Activated naive CD8-positive, alpha-beta T cell treated with anti-CD3 and anti-CD28 coated beads, Interleukin-2, amount 10 ng/mL, durations not matched to agents 7 days and 5 days (primary cell): ENCODE measurements at places on chromosomes 16 and 17.

DNA sequence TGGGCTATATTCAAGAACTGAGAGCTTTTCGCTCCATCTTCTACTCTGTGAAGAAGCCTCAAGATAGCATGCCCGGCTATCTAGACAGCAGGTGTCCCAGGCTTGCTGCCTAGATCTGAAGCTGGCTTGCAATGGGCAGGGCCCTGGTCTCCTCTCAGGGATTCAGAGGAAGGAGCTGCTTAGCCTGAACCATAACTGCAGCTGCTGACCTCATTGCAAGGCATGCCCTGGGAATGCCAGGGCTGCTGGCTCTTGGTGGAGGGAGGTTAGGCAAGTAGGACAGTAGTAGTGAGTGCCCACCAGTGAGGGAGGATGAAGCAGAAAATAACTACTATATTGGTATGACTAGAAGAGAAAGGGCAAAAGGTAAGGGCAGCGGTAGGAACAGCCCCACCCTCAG lies 21.3 kb upstream of the SLC35B1 start:
- H3K27me3 ChIP-seq = no peaks in the 10 kb centered on the region
- H3K4me3 ChIP-seq = no peak overlapping the region
- peaks cover 25% of the 10 kb centered on the region for H3K4me1 ChIP-seq
- H3K36me3 ChIP-seq = peaks cover 34% of the 10 kb centered on the region
- H3K27ac ChIP-seq = peak overlapping the region; percentile 52

GRCh38 chr17:73335591-73336407 lies 24.0 kb upstream of the CDC42EP4 start:
- no peaks in the 10 kb centered on the region for H3K4me1 ChIP-seq
- H3K4me3 ChIP-seq = no peak overlapping the region
- no peak for DNase-seq
- peaks cover 2% of the 10 kb centered on the region for H3K27me3 ChIP-seq

GRCh38 chr16:84821728-84822689 lies 2.2 kb downstream of the CRISPLD2 start:
- peaks cover 10% of the 10 kb centered on the region for H3K4me1 ChIP-seq
- no peak for DNase-seq
- H3K27me3 ChIP-seq = peaks cover 40% of the 10 kb centered on the region
- no peaks in the 10 kb centered on the region for H3K36me3 ChIP-seq

GRCh38 chr17:71342737-71343136 lies 778.1 kb upstream of the SOX9 start:
- no peak overlapping the region for H3K27ac ChIP-seq
- H3K4me1 ChIP-seq = no peaks in the 10 kb centered on the region

GRCh38 chr17:33142705-33143299 lies 150.3 kb downstream of the ASIC2 start:
- H3K4me3 ChIP-seq = no peak overlapping the region
- H3K27ac ChIP-seq = no peak overlapping the region
- DNase-seq = no peak

- H3K27me3 ChIP-seq = no peaks in the 10 kb centered on the region
- H3K36me3 ChIP-seq = no peaks in the 10 kb centered on the region
- no peaks in the 10 kb centered on the region for H3K4me1 ChIP-seq
- H3K27ac ChIP-seq = no peak overlapping the region
- H3K4me3 ChIP-seq = no peak overlapping the region
Observed at GRCh38 chr16:83409347-83409746, 398.4 kb upstream of the HSBP1 start.

DNA sequence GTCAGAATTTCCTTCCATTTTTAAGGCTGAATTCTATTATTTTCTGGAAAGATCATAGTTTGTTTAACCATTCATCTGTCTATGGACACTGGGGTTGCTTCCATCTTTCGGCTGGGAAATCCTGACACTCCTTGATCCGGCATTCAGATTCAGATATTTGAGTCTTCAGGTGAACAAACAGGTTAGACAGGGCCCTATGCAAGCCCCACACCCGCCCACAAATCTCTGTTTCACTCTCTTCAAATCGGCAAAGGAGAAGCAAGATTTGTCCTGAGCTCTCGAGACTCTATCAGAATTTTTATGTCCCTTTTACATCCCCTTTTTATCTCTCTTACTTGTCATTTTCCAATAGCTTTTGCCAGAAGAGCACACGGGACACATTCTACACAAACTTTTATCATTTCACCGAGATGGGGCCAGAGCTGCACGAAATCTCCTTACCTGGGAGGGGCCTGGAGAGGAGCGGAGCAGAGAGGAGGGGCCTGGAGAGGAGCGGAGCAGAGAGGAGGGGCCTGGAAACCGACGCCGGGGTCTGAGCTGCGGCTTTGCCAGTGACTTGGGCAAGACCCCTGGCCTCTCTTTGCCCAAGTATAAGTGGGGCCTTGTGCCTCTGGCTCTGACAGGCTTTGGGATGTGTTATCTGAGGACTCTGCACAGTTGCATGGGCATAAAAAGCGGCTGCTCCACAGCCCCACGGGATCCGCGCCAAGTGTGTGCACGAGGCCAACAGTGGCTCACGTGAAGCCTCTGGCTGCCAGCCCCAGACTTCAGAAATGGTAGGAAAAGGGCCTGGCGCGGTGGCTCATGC lies 54.3 kb upstream of the RBFOX3 start:
- no peak for DNase-seq
- H3K27me3 ChIP-seq = peaks cover 33% of the 10 kb centered on the region

GRCh38 chr17:81547614-81547982 lies 4.6 kb downstream of the FAAP100 start:
- DNase-seq = no peak
- no peak overlapping the region for H3K27ac ChIP-seq
- peaks cover 2% of the 10 kb centered on the region for H3K36me3 ChIP-seq
- no peaks in the 10 kb centered on the region for H3K27me3 ChIP-seq
- H3K4me3 ChIP-seq = no peak overlapping the region

DNA sequence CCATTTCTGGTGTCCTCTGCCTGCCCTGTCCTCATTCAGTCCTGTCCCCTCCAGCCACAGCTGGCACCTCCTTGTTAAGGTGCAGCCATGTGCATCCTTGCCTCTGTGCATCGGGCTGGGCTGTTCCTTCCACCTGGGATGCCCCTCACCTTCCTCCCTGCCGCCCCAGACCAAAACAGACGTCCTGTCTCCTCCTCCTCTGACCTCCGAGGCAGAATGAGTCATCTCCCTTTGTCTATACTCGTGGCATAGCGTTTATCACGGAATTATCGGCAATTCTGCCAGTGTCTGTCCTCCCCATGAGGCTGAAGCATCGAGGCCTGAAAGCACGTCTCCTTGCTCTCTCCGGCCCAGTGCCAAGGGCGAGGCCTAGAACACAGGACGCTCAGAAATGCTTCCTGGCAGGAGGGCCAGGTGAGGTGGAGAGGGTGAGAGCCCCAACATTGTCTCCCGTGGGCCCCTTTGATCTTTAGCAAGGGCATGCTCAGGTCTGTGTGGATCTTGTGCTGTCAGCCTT lies 4.6 kb downstream of the RAI1 start:
- DNase-seq = no peak
- peak overlapping the region; percentile 7 for H3K4me3 ChIP-seq

- no peak overlapping the region for H3K27ac ChIP-seq
- H3K27me3 ChIP-seq = no peaks in the 10 kb centered on the region
- H3K4me3 ChIP-seq = no peak overlapping the region
- peaks cover 10% of the 10 kb centered on the region for H3K4me1 ChIP-seq
Observed at GRCh38 chr16:1674751-1675664, 3.1 kb upstream of the JPT2 start.

DNA sequence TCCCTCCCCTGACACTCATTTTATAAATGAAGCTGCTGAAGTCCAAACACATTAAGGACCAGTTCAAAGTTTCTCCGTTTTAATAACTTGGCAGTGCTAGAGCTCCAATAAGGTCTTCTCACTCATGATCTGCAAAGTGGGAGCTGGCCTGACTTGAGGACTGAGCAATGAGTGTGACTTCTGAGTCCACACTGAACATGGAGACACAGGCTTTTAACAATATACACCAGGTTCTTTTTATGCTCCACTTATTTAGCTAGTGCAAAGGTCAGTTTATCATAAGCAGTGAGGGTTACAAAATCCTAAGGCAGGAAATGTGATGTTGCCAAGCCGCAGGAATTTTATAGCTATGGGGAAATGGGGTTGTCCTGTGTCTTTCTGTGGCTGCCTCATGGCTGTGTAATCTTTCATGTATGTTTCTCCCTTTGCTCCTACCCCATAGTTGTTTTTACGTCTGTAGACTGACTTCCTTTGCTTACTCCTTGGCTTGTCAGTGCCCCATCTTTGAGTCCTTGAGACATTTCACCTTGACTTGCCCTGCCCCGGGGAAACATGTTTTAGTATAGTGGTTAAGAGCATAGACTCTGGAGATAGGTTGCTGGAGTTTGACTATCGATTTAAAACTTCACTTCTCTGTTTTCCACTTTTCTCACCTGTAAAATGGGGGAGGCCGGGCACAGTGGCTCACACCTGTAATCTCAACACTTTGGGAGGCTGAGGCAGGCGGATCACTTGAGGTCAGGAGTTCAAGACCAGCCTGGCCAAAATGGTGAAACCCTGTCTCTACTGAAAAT lies 12.2 kb upstream of the MMD start:
- H3K4me1 ChIP-seq = peaks cover 11% of the 10 kb centered on the region
- H3K27ac ChIP-seq = no peak overlapping the region
- H3K27me3 ChIP-seq = peaks cover 3% of the 10 kb centered on the region
- no peak overlapping the region for H3K4me3 ChIP-seq

DNA sequence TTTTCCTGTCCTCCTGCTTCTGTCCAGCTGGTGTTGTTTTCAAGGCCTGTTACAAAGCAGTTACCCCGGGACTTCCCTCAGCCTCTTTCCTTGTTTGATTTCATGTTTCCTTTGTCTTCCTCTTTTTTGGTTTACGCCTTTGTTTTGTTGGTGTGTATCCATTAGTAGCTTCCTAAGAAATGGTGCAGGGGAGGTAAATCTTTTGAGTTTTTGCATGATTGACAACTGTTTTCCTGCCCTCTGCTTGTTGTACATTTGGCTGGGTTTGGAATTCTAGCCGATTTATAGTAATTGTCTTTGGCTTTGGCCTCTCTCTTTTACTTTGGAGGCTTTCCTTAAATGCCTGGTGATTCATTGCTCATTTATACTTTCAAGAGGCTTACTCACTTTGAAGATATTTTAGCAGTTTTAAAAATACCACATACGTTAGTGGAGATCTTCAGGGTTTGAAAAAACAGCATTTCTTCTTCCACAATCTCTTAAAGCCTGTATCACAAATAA lies 32.8 kb downstream of the DNAH2 start:
- H3K27ac ChIP-seq = no peak overlapping the region
- no peak for DNase-seq
- no peak overlapping the region for H3K4me3 ChIP-seq
- peaks cover 2% of the 10 kb centered on the region for H3K4me1 ChIP-seq
- H3K27me3 ChIP-seq = peaks cover 23% of the 10 kb centered on the region
- H3K36me3 ChIP-seq = no peaks in the 10 kb centered on the region

DNA sequence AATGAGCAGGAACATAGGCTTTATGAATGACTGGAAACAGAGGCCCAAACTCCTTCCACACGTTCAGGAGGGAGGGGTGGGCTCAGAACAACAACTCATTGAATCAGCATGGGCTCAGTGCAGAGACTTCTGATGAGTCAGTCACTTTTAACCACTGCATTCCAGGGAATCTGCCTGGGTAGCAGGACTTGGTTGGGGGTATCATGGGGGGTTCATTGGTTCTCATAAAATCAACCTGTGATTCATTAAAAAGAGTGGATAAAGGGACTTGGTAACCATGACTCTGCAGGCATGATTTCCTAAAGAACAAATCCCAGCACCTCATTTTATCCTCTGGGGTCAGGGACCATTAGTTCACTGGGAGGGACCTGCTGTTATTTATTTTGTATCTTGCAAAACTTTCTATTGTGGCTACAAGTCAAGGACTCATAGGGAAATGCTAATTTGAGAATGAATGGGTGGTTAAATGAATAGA lies 13.8 kb downstream of the ITGB3 start:
- H3K4me1 ChIP-seq = no peaks in the 10 kb centered on the region
- H3K27me3 ChIP-seq = peaks cover 18% of the 10 kb centered on the region
- no peak overlapping the region for H3K4me3 ChIP-seq
- no peak overlapping the region for H3K27ac ChIP-seq
- DNase-seq = no peak

DNA sequence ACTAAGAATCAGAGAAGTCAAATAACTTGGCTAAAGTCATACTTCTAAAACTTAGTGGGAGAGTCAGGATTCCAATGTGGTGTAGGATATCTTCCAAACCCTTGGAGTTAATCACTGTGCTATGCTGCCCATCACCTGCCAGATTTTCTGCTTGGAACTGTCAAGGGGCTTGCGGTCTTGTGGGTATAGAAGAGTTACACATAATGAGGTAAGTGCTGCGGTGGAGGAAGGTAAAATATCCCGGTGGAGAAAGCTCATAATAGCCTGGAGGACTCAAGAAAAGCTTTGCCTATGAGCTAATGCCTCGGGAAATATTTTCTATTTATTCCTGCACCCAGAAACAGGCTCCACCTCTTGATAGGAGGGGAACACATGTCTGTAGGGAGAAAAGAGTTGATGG lies 195.6 kb downstream of the UTP18 start:
- H3K36me3 ChIP-seq = no peaks in the 10 kb centered on the region
- H3K27me3 ChIP-seq = no peaks in the 10 kb centered on the region
- H3K4me3 ChIP-seq = no peak overlapping the region
- no peak overlapping the region for H3K27ac ChIP-seq
- no peaks in the 10 kb centered on the region for H3K4me1 ChIP-seq

DNA sequence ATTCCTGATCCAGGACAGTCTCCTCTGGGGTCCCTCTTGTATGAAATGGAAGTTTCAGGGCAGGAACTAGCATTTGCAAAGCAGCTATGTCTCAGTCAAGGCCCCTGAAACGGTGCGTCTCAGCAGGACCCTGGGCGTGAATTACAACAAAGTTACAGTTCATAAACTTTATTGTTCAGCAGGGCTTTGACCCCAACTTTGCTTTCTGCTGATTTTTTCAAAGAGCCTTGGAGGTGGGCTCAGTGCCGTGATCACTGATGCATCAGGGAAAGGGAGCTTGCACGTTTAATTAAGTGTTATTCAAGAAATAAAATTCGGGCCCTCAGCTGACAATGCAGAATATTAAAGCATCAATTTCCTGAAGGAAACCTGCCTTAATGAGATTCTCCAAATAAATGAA lies 260.1 kb upstream of the C16orf82 start:
- no peaks in the 10 kb centered on the region for H3K36me3 ChIP-seq
- no peak for DNase-seq
- no peak overlapping the region for H3K4me3 ChIP-seq
- no peak overlapping the region for H3K27ac ChIP-seq
- peaks cover 2% of the 10 kb centered on the region for H3K4me1 ChIP-seq

- H3K27ac ChIP-seq = no peak overlapping the region
- H3K4me1 ChIP-seq = no peaks in the 10 kb centered on the region
- peaks cover 8% of the 10 kb centered on the region for H3K27me3 ChIP-seq
- no peak for DNase-seq
- no peak overlapping the region for H3K4me3 ChIP-seq
Observed at GRCh38 chr17:55540414-55541091, 29.3 kb upstream of the SMIM36 start.

DNA sequence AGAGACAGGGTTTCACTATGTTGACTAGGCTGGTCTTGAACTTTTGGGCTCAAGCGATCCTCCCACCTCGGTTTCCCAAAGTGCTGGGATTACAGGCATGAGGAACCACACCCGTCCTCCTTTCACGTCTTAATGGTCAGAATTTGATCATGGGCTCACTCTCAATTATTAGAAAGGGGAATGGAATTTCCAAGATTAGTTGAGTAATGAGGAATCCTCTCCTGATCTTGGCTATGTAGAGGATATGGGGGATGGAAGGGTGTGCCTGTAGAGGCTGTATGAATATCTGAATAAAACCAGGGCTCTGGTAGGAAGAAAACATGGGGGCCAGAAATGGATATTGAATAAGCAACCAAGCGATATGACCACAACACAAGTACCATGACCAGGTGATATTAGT lies 25.9 kb upstream of the SMURF2 start:
- H3K4me1 ChIP-seq = peaks cover under 1% of the 10 kb centered on the region
- H3K36me3 ChIP-seq = no peaks in the 10 kb centered on the region
- H3K4me3 ChIP-seq = no peak overlapping the region
- DNase-seq = no peak
- H3K27ac ChIP-seq = no peak overlapping the region
